Hippocampal formation (tissue), 2 donors: ENCODE measurements at places on chromosomes 7 and 10.

DNA sequence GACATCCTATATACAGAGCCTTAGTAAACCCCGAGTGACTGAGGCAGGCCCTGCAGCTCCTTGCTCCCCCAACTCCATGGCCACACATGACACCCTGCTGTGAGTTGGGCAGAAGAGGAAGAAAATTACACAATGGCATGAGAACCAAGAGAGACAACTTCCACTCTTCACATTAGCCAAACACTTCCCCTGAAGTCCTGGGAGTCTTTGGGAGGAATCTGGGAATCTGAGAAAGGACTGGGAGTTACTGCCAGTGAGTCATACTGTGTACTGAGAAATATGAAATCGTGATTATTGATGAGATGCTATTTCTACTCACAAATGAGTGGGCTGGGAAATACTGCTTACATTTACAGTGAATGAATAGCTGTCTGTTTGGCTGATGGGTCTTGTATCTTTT is 116.6 kb downstream of the SPAG6 start:
- DNase-seq, result no peak

DNA sequence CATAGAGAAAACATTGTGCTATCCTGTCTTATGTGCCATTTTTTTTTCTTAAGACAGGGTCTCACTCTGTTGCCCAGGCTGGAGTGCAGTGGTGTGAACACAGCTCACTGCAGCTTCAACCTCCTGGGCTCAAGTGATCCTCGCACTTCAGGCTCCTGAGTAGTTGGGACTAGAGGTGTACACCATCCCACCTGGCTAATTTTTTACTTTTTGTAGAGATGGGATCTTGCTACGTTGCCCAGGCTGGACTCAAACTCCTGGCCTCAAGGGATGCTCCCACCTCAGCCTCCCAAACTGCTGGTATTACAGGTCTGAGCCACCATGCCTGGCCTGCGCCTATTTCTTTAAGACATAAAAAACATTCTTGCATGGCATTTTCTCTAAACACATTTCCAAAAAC is 20.6 kb downstream of the LYZL1 start:
- no peak for DNase-seq

DNA sequence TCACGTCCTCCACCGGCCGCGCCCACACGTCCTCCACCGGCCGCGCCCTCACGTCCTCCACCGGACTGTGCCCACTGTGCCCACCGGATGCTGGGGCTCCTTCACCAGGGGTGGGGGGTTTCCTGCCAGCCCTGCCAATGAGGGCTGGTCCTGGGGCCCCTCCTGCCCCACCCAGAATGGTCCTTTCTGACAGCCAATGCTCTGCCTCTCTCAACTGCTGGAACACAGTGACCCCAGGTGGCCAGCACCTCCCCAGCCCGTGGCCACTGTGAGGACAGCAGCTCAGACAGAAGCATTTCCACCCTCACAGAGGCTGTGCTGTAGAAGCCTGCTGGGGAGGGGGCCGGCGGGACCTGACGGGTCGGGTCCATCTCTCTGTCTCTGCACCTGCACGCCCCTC is 90.1 kb upstream of the DNAAF5 start:
- no peak for DNase-seq

DNA sequence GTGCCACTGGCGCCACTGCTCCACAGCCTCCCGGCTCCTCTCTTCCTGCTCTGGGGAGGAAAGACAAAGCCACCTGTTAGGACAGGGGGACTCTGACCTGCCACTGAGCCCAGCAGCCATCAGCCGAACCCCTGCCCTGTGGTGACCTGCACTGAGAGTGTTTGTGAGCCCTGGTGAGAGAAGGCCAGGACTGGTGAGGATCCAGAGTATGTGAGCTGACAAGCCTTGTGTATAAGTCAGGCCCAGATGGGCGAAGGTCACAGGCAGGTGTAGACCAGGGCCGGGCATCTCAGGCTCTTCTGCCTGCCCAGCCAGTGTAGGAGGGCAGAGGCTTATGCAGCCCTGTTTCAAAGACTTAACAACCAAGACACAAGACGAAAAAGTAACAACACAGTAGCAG is 12.0 kb downstream of the UCMA start:
- no peak for DNase-seq

GRCh38 chr7:103717574-103717973 is 271.6 kb upstream of the SLC26A5 start:
- no peak for DNase-seq

DNA sequence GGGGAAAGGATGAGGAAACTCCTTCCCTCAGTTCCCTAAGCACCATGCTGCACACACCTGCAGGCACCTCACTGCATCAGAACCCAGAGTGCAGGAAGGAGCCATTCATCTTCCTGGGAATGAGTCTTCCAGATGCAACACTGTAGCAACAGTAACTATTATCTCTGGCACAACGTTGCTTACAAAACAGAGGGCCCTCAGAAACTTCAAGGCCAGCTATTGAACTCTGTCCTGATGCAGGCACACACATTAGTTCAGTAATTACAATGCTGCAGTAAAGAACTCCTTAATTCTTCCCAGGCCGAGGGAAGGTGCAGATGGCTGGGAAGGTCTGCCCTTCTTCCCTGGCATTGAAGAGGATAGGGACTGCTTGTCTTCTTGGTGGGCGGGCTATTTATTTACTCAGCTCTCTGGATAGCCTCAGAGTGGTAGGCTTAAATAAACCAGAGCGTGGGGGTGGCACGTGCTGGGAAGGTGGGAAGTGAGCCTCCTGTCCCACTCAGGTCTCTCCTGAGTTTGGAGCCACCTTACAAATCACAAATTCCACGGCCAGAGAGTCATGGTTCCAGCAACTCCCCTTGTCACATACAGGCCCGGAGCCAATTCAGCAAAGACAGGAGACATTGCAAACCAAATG is 125.1 kb upstream of the JCAD start:
- no peak for DNase-seq

DNA sequence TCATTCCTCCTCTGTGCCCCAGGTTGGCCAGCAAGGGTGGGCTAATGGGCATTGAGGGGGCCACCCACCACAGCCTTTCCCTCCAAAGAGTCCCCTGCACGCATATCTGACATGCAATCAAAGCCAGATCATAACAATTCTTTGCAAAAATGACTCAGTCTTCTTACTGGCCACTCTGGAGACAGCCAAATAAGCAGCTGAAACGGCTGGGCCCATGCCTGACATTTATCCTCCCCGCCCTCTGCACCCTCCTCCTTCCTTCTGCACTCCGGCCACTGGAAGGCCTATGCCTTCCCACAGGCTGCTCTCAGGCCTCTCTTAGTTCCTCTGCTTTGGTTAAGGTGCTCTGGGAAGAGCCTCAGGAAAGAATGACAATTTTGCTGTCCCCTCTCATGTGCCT is 29.2 kb upstream of the NPFFR1 start:
- no peak for DNase-seq

DNA sequence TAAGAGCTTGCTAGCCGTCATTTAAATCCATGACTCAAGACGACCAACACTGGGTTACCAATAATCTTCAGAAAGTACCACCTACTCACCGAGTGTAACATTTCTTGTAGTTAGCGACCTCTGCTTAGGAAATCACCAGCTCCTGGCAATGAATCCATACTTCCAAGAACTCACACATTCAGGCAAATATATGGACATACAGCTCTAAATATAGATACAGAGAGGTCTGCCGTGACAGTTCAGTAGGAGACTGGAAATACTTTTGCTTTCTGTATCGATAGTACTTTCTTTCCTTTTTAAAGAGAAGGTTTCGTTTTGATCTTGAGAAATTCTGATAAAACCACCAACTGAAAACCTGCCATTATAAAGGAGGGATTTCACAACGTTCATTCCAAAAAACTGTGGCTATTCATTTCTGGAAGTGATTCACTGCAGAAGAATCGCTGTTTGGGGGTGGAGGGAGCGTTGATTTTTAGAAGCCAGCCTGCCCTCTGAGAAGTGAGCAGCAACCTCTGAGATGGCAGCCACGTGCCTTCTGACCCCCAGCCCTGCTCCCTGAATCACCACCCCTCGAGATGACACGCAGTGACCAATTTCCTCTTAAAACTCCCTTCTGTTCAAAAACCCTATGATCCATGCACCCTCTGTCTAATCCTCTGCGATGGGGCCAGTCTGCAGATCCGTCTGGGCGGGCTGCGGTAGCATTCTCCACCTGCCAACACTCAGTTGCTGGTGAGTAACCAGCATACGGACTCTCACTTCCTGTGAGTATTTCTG is 179.0 kb upstream of the KLF14 start:
- no peak for DNase-seq

DNA sequence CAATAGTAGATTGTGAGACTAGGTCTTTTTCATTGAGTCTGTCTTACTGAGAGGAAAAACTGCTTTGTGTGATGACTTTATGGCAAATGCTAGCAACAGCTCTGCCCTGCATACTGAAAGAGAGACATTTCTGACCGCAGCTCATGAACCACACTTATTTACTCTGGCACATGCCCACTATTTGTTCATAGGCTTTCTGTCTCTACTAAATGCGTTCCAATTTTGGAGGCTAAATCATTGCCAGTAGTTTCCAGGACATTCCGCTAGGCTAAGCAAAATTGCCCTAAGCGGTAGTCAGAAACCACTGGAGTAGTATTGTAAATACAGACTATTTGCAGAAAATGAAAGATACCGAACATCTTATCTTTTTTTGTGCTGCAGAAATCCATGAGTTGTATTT is 55.6 kb upstream of the DLX6 start:
- no peak for DNase-seq

GRCh38 chr10:103353281-103353680 is 2.3 kb upstream of the PCGF6 start:
- DNase-seq, result no peak

DNA sequence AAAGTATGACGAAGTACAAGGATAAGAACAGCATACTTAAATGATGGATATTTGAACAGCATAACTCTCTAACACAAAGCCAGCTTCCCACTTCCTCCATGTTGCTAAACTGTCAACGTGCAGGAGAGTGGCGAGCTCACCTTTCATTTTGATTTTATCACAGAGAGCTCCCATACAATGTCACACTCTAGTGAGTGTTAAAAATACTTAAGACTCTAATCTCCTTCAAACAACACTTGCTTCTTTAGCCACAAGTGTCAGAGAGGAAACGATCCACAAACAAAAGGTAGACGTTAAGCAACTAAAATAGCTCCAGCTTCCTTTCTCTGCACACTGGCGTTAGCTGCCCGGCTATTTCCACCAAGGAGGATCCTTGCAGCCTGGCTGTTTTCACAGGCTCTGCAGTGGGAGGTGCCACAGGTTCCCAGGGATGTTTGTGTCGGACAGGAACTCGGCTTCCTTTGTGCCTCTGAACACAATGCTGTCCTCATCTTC is 194.6 kb downstream of the COBL start:
- no peak for DNase-seq

DNA sequence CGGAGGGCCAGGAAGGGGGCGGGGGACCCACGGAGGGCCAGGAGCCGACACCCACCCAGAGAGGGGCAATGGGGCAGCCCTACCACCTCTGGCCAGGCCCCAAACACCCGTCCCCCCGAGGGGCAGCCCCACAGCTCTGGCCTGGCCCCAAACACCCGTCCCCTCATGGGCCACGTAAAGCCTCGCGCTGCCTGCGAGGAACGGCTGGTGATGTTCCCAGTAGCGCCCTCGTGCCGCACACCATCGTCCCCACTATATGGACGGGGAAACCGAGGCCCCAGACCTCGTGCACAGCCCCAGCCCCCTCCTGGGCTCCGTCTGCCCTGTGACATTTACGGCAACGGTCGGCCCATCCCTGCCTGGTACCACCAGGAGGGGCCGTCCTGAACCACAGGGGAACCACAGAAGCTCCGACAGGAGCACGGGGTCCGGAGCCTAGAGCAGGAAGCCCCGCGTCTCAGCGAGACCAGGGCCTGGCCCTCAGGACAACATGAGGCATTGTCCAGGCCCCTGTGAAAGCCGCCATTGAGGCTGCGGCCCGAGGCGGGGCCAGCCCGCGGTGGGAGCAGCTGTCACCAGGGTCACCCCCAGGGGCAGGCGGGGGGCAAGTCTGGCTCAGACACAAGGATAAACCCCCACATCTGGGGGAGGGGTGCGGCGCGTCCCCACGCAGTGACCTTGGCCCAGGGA is 35.6 kb downstream of the GET4 start:
- DNase-seq, result peak; percentile 86

GRCh38 chr10:30728766-30729165 is 99.2 kb upstream of the LYZL2 start:
- DNase-seq, result no peak

DNA sequence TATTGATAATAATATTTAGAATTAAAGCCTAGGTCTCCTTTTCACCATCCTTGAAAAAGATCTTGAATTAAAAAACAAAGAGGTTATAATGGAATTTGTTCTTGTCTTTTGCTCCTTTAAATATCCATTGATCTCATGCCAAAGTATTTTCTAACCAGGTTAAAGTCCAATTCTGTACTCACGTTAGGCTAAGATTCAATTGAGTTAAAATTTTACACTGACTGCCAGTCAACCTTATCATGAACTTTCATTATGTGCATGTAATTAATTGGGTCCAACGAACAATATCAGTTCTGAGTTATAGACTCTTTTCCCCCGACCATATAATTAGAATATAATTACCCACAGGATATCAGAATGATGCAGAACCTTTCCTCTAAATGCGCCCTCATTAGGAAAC is 266.6 kb downstream of the DGKB start:
- DNase-seq, result no peak

GRCh38 chr10:114038819-114039218 is 4.8 kb upstream of the ADRB1 start:
- DNase-seq, result no peak

GRCh38 chr7:4760952-4761351 is 14.5 kb upstream of the AP5Z1 start:
- no peak for DNase-seq

- no peak for DNase-seq
These were observed 30.6 kb upstream of the PCBD1 start for GRCh38 chr10:70918851-70919530.

DNA sequence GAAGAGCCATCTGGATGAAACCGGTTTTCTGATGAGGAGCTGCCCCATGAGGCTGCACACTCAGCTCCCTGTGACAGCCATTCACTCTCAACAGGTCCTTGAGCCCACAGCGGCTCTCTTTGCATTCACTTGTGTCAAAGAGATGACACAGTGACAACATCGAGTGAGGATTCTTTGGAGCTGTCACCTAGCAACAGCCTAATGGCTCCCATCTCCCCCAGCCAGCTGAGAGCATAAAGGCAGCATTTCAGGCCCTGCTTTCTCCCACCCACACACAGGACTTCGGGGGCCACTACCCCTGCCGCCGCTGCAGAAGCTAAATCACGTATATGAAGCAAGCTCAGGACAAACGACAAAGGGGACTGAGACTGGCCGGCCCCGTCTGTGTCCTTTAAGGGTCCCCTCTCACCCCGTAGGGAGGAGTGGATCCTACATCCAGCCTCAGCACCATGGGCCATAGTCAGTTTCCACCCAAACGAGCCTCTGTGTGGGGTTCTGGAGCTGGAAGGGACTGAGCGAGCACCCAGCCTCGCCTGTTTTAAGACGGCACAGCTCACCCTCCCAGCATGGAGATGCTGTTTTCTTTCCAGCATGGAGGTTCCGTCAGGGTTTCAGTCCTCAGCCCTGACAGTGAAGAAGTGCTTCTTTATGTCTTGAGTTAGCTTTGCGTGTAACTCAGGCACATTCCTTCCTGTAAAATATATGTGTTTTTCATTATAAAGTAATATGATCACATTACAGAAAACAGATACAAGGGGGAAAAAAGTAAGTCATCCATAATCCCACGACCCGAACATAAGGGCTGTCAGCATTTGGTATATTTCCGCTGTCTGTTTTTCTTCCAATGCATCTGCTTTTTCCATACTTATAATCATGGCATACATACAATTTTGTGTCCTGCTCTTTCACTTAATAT is 4.9 kb downstream of the CPA4 start:
- no peak for DNase-seq

- DNase-seq, result no peak
These were observed 1.0 kb upstream of the CROT start for GRCh38 chr7:87344446-87344845.

GRCh38 chr10:117425974-117426566 is 50.8 kb upstream of the PDZD8 start:
- no peak for DNase-seq
